ENCODE measurements at places on chromosomes 12 and 14.
A peak's percentile ranks its signal among the peaks of the same experiment; 100 is the strongest.

- no peak for DNase-seq
Measured at GRCh38 chr12:131102991-131103668, 149.4 kb downstream of the ADGRD1 start.

DNA sequence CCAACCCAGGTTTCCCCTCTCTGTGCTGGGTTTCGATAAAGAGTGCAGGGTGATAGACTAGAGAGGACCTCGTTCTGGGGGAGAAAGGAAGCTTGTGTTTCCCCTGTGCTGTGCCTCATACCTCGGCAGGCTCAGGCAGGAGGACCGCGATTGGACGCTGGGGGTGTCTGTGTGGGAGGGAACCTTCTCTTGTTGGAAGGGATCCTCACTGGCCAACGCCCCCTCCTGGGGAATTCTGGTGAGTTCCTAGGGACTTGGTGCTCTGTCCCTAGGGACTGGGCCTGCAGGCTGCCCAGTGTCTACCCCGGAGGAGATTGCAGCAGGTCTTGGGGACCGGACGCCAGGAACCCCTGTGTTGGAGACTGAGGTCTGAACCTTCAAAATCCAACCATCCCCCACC lies 157.4 kb upstream of the PRMT8 start:
- DNase-seq = no peak

- peak; percentile 55 for DNase-seq
Measured at GRCh38 chr12:69821456-69822159, 3.4 kb upstream of the MYRFL start.

- DNase-seq = no peak
Measured at GRCh38 chr14:69468949-69469348, 15.6 kb upstream of the PLEKHD1 start.

DNA sequence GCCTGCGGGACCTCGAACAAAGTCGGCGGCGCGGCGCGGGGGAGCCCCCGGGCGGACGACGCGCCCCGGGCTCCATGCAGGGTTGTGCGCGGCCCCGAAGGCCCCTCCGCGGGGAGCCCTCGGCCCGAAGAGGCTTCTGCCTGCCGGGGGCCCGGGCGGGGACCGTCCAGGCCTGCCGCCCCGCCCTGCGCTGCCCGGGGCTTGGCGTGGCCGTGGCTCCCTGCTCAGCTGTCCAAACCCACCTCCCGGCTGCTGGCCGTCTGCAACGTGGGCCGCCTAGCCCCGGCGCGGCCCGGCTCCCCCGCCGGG lies 670 bp downstream of the DYRK2 start:
- no peak for DNase-seq

- no peak for DNase-seq
Measured at GRCh38 chr14:106556665-106557289, 1030.4 kb downstream of the TMEM121 start.

GRCh38 chr14:75350505-75351060 lies 72.0 kb downstream of the FOS start:
- DNase-seq = no peak

DNA sequence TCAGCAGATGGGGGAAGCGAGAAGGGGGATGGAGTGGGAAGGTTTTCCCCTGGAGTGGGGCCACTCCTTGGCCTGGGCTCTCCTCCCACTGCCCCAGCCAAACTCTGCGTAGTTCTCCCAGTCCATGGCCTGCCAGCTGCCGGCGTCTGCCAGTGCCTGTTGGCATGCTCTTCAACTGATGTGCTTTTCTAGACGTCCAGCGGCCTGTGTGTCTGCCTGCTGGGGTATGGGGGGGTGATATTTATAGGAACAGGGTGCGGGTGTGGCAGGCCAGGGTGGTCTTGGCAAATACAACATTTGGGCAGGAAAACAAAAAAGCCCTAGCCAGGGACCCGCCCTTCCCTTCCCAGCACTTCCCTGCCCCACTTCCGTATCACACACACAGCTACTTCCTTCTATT lies 786.3 kb upstream of the NOVA1 start:
- DNase-seq = no peak

DNA sequence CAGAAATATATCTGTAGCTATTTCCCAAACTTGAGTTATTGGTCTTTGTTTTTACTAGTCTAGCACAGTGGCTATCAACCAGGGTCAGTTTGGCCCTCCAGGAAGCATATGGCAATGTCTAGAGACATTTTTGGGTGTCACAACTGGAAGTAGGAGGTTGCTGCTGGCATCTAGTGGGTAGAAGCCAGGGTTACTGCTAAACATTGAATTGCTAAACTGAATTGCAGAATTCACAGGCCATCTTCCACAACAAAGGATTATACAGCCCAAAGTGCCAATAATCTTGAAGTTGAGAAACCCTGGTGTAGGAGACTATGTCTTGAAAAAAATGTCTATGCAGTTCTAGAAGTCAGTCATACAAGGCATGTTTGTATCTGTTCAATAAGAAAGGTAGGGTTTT lies 27.7 kb downstream of the ARHGAP5 start:
- DNase-seq = no peak

DNA sequence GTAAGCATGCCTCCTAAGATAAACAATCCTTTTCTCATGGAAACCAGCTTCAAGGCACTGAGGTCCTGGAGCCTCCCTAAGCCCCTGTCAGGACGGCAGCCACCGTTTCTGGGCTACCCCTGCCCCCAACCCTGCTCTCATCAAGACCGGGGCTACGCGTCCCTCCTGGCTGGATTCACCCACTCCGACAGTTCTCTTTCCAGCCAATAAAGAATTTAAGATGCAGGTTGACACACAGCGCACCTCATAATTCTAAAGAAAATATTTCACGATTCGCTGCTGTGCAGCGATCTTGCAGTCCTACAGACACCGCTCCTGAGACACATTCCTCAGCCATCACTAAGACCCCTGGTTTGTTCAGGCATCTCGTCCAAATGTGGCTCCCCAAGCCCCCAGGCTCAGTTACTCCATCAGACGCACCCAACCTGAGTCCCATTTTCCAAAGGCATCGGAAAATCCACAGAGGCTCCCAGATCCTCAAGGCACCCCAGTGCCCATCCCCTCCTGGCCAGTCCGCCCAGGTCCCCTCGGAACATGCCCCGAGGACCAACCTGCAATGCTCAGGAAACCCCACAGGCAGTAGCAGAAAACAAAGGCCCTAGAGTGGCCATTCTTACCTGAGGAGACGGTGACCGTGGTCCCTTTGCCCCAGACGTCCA lies 336.3 kb downstream of the TMEM121 start:
- DNase-seq = no peak

- DNase-seq = no peak
Measured at GRCh38 chr12:130818272-130818634, 20.8 kb downstream of the STX2 start.

- peak; percentile 87 for DNase-seq
Measured at GRCh38 chr12:13044002-13044905, at the start of gene FAM234B. Gene FAM234B (plus strand): TSS chr12:13044381. CDS start chr12:13044404, 23 bp downstream.

DNA sequence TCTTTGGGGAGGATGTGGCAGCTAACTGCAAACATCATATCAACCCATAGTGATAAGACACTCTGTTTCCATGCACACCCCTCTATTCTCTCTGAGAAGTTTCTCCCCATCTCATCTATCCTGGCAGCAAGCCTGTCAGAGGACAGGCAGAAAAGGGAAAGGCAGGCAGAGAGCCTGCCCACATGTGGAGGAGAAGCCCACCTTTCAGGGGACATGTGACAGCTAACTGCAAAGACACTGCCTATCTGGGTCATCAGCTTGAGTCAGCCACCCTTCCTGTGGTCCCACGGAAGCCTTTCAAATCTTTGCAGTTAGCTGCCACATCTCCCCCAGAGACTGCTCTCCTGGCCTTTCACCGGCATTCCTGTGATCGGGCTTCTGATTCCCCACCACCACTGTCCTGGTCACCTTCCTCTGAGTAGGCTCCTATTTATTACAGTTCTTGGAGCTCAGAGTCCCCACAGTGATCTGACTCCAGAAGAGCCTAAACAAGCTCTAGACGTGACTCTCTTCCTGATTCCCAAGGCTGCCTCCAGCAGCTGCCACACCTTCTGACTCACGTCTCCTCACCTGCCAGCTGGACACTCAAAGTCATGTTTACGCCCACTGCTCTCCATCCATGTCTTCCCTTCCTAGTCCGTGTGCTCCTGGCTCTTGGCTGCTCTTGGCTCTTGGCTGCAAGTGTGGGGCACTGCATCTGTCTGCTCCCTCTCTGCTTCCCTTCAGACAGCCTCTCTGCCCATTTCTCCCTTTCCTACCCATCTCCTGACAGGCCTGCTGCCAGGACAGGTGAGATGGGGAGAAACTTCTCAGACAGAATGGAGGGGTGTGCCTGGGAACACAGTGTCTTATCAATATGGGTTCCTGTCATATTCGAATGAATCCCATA lies 7.5 kb upstream of the KRT1 start:
- DNase-seq = no peak

- no peak for DNase-seq
Measured at GRCh38 chr12:109892748-109893147, 7.3 kb upstream of the TCHP start.

- DNase-seq = no peak
Measured at GRCh38 chr12:13282861-13283260, 86.3 kb downstream of the EMP1 start.

GRCh38 chr12:79688376-79689060 lies 2.2 kb downstream of the PAWR start:
- no peak for DNase-seq
